ENCODE measurements at places on chromosomes 4 and X.

GRCh38 chrX:103999234-103999633 is 14.3 kb downstream of the H2BW1 start:
- DNase-seq: no peak

GRCh38 chr4:142292231-142292630 is 553.9 kb downstream of the INPP4B start:
- peak; percentile 30 for DNase-seq

DNA sequence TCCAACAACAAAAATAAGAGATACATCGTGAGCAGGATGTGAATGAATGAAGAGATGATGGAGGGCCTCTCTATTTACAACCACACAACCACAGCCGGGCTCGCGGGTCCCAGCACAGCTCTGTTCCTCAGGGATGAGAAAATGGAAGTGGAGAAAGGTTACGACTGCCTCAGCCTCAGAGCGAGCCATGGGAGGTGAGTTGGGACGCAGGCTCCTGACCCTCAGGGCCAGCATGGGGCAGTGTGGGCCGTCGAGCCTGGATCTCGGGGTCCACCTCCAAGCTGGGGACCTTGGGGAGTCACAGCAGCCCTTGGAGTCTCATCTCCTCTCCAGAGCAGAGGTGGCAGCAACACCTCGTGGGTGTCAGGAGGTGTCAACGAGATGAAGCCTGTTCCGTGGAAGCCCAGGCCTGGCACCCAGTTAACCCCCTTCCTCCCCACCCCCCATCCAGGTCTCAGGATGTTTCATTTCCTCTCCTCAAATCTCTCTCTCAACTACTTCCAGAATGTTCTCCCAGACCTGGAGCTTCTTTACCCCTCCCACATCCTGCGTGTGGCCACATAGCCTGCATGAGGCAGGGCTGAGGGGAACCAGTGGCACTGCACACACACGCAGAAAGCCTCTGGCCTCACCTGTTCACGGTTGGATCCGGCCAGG is 25.9 kb downstream of the C4orf50 start:
- no peak for DNase-seq

DNA sequence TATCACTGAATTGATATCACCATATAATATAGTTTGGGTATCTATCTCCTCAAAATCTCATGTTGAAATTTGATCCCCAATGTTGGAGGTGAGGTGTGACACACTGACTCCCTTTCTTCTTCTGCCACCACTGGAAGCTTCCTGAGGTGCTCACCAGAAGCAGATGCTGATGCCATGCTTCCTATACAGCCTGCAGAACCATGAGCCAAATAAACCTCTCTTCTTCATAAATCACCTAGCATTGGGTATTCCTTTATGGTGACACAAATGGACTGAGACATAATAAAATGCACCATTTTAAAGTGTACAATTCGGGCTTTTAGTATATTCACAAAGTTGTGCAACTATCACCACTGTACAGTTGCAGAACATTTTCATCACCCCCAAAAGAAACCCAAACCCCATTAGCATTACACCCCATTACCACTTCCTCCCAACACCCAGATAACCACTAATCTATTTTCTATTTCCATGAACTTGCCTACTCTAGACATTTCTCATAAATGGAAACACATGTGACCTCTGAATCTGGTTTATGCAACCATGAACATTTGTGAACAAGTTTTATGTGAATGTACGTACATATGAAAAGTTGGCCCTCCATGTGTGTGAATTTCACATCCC is 148.9 kb downstream of the OPHN1 start:
- DNase-seq: no peak

- peak; percentile 11 for DNase-seq
Observed at GRCh38 chr4:56698329-56698728, 17.2 kb upstream of the HOPX start.

- DNase-seq: no peak
Observed at GRCh38 chr4:163810755-163811154, 316.3 kb downstream of the TMA16 start.

DNA sequence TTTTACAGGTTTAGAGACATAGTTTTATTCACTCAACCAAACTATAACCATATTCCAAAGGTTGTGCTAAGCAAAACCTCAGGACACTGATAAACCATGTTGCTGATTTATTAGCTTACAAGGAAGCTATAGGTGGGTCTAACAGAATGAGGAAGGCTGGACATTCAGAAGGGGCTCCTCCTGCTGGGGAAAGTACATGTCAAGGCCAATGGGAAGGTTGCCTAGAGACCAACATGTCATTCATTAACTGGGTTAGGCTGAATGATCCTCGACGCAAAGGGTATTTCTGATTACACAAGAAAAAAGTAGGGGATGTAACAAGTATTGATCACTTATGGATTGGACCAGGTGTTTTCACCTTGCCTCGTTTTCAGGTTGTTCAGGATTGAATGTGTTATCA is 30.3 kb downstream of the SLC10A6 start:
- no peak for DNase-seq

- peak; percentile 83 for DNase-seq
Observed at GRCh38 chr4:86895692-86896488, 3.7 kb upstream of the C4orf36 start.

GRCh38 chrX:10433296-10433965 is 187.0 kb downstream of the MID1 start:
- DNase-seq: no peak

GRCh38 chr4:123304151-123304964 is 92.2 kb upstream of the SPRY1 start:
- DNase-seq: no peak

GRCh38 chr4:165814256-165815020 is 58.6 kb upstream of the TLL1 start:
- peak; percentile 11 for DNase-seq

DNA sequence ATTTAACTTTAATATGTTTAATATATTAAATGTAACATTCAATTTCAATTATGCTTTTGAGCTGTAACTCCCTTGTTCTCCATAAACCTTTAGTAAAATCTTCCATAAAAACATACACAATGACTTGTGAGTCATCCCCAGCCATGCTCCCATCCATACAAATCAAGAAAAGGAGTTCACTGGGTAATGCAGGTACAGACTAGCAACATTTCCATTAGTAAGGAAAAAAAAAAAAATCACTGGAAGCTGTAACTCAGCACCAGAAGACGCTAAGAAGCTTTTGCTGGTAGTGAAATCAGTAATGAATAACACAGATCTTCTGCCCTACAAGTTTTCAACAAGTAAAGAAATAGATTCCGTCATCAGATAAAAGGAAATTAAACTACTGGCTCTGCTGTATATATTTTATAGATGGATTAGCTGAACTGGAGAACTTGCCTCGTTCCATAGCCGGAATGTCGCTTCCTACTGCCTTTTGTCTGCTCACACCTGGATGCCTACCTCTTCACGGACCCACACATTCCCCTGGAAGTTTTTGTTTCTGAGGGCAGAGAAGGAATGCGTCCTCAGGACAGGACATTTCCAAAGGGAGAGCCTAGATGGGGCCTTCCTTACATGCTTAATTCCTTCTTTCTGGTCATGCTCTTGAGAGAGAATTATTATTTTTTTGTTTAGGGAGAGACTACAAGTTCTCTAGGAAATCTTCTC is 298.4 kb upstream of the ANKRD50 start:
- no peak for DNase-seq

- no peak for DNase-seq
Observed at GRCh38 chr4:28179126-28179525, 1318.5 kb downstream of the STIM2 start.

GRCh38 chr4:48065587-48066052 is 49.0 kb downstream of the NIPAL1 start:
- DNase-seq: no peak

GRCh38 chr4:153538487-153539357 is 72.6 kb downstream of the TMEM131L start:
- DNase-seq: peak; percentile 49

DNA sequence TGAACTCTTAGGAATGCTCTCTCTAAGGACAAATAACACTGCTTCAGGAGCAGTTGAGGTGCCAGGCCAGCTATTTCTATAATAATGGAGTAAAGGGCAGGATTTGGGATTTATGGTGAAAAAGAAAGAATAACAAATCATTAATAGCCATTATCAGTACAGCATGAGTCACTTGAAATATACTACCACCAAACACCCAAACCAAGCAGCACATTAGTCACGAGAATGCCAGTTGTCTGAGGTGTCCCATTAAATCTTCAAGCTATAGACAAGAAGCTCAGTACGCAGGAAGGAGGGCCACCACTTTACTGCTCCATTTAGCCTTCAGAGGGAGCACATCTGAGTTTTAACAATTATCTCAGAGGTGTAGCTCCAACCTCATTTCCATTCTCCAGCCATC is 106.8 kb upstream of the MAGEA10 start:
- no peak for DNase-seq

- no peak for DNase-seq
Observed at GRCh38 chr4:2417226-2417764, 1.1 kb downstream of the ZFYVE28 start.

DNA sequence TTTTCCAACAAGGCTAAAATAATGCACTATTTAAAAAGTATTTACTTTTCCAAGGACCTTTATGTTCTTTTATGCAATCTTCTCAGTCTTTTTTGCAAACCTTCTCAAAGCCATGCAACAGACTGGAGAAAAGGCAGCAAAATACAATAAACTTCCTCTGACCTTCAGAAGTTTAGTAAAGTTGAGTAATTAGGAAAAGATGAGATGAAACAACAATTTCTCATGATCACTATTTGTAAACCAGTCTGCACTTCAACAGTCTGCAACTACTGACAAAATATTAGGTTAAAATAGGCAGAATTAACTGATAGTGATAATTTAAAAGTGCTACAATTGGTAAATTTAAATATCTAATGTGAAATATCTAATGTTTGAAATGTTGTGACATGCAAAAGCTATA is 884.9 kb upstream of the PCDH10 start:
- no peak for DNase-seq

GRCh38 chr4:150136481-150136880 is 58.2 kb downstream of the DCLK2 start:
- peak; percentile 63 for DNase-seq

Data from fibroblast of the aortic adventitia (primary cell).